Osteoblast (primary cell): ENCODE measurements at places on chromosomes 16 and 17. TPM values are rescaled to one million over a fixed set of nuclear protein-coding genes. Genes with fewer than 3 reads are reported as not detected.
A peak's percentile ranks its signal among the peaks of the same experiment; 100 is the strongest.

BAIAP3 gene
- total RNA-seq: under 0.01 and 0.29 TPM in 2 replicates

- peak; percentile 69 for DNase-seq
Observed at GRCh38 chr17:58302919-58303585, 22.3 kb upstream of the MPO start.

- DNase-seq: peak; percentile 48
Observed at GRCh38 chr16:5349670-5350517, 252.3 kb upstream of the EEF2KMT start.

- peak; percentile 90 for DNase-seq
Observed at GRCh38 chr17:27879987-27880608, 13.1 kb downstream of the LYRM9 start.

GRCh38 chr17:5630434-5630833 lies 46.1 kb upstream of the NLRP1 start:
- DNase-seq: peak; percentile 94

DNA sequence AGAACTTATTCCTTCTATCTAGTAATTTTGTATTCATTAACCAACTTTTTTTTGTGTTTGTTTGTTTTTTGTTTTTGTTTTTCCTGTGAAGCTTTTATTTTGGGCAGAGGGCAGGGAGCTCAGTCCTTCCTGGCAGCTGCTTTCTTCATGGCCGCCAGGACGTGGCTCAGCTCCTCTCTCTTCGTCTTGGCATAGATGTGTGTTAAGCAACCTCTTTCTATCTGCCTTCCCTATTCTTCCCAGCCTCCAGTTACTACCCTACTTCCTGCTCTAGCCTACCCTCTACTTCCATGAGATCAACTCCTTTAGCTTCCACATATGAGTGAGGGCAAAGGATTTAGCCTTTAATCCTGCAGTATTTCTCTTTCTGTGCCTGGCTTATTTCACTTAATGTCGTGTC lies 8.2 kb upstream of the BRD7 start:
- no peak for DNase-seq

GRCh38 chr17:2366747-2367494 lies 29.6 kb downstream of the SGSM2 start:
- DNase-seq: peak; percentile 72

DNA sequence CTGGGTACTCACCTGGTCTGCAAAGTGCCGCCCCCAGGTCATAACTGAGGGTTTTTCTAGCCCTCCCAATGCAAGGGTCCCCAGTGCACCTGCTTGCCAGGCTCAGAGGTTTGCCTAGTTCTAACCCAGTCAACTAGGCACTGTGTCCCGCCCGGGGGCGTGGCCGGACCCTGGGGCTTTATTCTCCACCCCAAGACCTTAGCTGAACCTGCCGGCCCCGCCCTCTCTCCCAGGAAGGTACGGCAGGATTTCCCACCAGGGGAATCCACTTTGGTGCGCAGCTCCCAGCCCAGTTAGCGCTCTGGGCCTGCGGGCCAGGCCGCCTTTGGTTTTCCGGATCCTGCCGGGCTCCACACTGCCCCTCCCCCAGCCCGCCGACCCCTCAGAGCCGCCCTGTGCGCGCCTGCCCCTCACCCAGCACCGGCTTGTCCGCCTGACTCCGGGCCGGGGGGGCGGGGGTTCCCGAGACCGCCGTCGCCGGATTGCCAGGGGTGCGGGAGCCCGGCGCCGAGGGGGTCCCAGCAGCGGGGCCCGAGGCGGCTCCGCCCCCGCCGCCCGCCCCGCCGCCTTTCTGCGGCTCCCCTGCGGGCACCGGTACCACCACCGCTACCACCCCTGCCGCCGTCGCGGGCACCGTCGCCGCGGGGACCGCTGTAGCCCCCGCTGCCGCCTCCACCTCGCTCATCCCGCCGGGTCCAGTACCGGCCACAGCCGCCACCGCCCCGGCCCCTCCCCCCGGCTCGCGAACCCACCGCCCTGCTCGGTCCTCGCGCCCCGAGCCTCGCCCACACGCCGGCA lies 424 bp downstream of the YBX2 start:
- peak; percentile 86 for DNase-seq

- no peak for DNase-seq
Observed at GRCh38 chr17:52143542-52143941, 15.0 kb downstream of the CA10 start.

- peak; percentile 39 for DNase-seq
Observed at GRCh38 chr16:65185241-65185778, 63.4 kb upstream of the CDH11 start.

GRCh38 chr16:59478838-59479237 lies 744.7 kb upstream of the GOT2 start:
- DNase-seq: peak; percentile 49

DNA sequence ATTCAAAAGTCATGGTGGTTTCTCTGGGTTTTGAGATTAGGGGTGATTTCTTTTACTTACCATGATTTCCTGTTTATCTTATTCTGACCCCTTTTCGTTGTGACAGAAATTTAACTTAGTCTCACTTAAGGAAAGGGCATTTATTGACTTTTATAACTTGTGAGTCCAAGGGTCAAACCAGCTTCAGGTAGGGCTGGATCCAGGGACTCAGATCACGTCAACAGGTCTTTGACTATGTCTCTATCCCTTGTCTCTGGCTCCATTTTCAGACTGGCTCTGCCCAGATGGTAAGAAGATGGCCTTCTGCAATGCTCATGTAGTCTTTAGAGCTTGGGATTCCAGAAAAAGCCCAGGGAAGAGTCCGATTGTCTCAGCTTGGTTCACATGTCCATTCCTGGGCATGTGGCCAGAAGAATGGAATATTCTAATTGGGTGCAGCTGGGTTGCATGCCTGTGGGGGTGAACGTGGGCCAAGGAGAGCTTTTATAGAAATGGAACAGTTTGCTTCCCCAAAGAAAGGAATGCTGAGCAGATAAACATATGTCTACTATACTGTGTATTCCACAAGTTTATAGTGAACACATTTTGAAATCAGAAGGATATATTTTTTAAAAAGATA lies 13.4 kb downstream of the USP43 start:
- DNase-seq: no peak
